ENCODE measurements at places on chromosomes 5 and 9.

- no peak for DNase-seq
Measured at GRCh38 chr5:64680289-64680688, 10.0 kb upstream of the SHISAL2B start.

DNA sequence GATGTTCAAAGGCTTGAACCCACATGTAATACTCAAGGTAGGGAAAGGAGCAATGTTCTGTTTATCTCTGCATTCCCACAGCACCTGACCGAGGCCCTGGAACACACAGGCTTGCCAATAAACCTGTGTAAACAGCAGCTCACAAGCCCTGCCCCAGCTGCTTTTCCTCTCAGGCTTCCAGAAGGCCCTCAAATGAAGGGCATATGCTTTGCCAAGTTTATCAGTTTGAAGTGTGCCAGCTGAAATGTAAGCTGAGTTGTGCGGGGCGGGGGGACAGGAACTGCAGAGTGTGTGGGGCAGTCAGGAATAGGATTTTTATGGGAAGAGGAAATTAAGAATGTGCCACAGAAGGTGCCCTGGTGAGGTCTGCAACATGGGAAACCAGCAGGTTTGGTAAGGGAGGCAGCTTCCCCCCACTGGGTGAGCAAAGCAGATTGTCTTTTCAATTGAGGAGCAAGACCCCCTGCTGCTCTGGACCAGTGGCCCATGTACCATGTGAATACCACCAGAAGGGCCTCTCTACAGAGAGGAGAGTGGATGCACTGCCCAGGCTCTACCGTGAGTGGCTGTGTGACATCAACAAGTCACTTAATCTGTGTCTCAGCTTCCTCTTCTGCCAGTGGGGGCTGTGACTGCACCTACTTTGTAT lies 194.8 kb downstream of the SPOCK1 start:
- DNase-seq, result no peak

DNA sequence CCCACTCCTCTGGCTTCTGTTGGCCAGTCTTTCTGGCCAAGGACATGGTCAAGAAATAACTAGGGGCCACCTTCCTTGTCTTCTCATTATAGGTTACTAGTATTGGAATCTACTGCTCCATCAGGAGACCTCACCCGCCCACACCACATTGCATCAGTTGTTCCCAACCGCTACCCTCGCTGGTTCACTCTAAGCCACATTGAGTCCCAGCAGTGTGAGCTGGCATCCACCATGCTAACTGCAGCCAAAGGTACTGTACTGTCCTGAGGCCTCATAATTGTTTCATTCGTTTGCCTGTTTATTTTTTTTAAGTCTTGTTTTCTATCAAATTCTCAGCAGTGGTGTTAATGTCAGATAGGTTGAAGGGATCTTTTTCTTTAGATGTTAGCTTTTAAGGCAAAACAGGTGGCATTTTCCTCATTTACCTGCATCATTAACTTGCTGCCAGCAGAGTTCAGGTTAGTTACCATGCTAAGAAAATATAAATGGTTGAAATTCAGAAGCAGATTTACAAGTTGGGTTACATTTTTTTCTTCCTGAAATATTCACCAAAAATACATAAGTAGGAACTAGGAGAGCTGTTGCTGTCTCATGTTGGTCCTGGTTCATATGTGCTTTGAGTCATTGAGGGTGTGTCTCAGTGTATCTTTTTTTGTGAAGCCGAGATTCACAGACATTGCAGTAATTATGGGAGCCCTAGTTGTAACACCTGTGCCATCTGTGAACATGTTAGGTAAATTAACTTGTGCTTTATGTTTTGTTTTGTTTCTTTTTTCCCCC lies 206.9 kb downstream of the ZSWIM6 start:
- no peak for DNase-seq

GRCh38 chr9:135267191-135267809 lies 179.8 kb downstream of the OLFM1 start:
- DNase-seq, result no peak

- no peak for DNase-seq
Measured at GRCh38 chr9:72132052-72132451, 17.2 kb upstream of the GDA start.

- DNase-seq, result no peak
Measured at GRCh38 chr5:149951138-149951749, 6.7 kb upstream of the PDE6A start.

GRCh38 chr5:43236653-43237355 lies 44.8 kb downstream of the NIM1K start:
- no peak for DNase-seq

DNA sequence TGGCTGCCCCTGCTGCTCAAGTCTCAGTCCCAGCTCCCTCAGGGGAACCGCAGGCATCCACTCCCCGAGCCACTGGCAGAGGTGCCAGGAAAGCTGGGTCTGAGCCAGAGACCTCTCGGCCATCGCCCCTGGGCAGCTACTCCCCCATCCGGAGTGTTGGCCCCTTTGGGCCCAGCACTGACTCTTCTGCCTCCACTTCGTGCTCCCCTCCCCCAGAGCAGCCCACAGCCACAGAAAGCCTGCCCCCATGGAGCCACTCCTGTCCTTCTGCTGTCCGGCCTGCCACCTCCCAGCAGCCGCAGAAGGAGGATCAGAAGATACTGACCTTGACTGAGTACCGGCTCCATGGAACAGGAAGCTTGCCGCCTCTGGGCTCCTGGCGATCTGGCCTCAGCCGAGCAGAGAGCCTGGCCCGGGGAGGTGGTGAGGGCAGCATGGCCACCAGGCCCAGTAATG lies 49.8 kb upstream of the TESK1 start:
- no peak for DNase-seq

- DNase-seq, result no peak
Measured at GRCh38 chr5:4802044-4802443, 338.1 kb upstream of the ADAMTS16 start.
